ENCODE measurements at places on chromosomes 11 and 22. TPM values are rescaled to one million over a fixed set of nuclear protein-coding genes. Genes with fewer than 3 reads are reported as not detected.

The SLC22A6 gene
- total RNA-seq: not detected

The INPP5J gene
- total RNA-seq: 0.86 TPM

The PHOX2A gene
- total RNA-seq: not detected

The SMTNL1 gene
- not detected for total RNA-seq

The TPBGL gene
- not detected for total RNA-seq

The PIH1D2 gene
- total RNA-seq: 1.2 TPM

The YAP1 gene
- total RNA-seq: 91.8 TPM

The SMIM35 gene
- total RNA-seq: not detected

The RNASEH2C gene
- total RNA-seq: 103 TPM

The ALDH3B1 gene
- 61.7 TPM for total RNA-seq

The TRIOBP gene
- 222 TPM for total RNA-seq

The CACNA1I gene
- total RNA-seq: not detected

The ST14 gene
- total RNA-seq: not detected

The UBE2L3 gene
- total RNA-seq: 70.3 TPM

The CNGA4 gene
- not detected for total RNA-seq

The HORMAD2 gene
- total RNA-seq: not detected

The LRRC10B gene
- total RNA-seq: not detected

The KRTAP5-9 gene
- not detected for total RNA-seq

The MGAT3 gene
- total RNA-seq: not detected

The MTMR3 gene
- 25.7 TPM for total RNA-seq

The CNIH2 gene
- total RNA-seq: not detected

The EHF gene
- not detected for total RNA-seq

The MCAM gene
- total RNA-seq: 86.5 TPM

The SPON1 gene
- not detected for total RNA-seq

The GLYATL2 gene
- not detected for total RNA-seq

The OR5M8 gene
- total RNA-seq: not detected

The MS4A12 gene
- total RNA-seq: not detected

The CDHR5 gene
- not detected for total RNA-seq

The FAM181B gene
- not detected for total RNA-seq

The ASPHD2 gene
- total RNA-seq: 0.86 TPM

The USH1C gene
- not detected for total RNA-seq

The MRGPRX4 gene
- total RNA-seq: not detected

The CCDC15 gene
- total RNA-seq: 8.0 TPM

The STX3 gene
- 8.9 TPM for total RNA-seq

The LMF2 gene
- 106 TPM for total RNA-seq

The LSP1 gene
- 1.9 TPM for total RNA-seq

The ADM2 gene
- total RNA-seq: 20.2 TPM

The CRYBB3 gene
- total RNA-seq: not detected

The CADM1 gene
- total RNA-seq: not detected

The SMPD1 gene
- 78.9 TPM for total RNA-seq

The MUC6 gene
- not detected for total RNA-seq

The DBX1 gene
- not detected for total RNA-seq

The CRYBA4 gene
- not detected for total RNA-seq

The KREMEN1 gene
- 4.4 TPM for total RNA-seq
